Stimulated activated CD4-positive, alpha-beta T cell treated with anti-CD3 and anti-CD28 coated beads, Interleukin-15, amount 100 ng/mL, for 48 hours (primary cell): ENCODE measurements at places on chromosomes 3 and 15.

- no peak for DNase-seq
Measured at GRCh38 chr15:75059607-75060006, 36.2 kb downstream of the PPCDC start.

- no peak for DNase-seq
Measured at GRCh38 chr15:76795217-76795616, 109.9 kb downstream of the SCAPER start.

GRCh38 chr3:25266677-25267076 lies 161.4 kb upstream of the RARB start:
- no peak for DNase-seq

- no peak for DNase-seq
Measured at GRCh38 chr3:45640724-45641361, 46.3 kb downstream of the LIMD1 start.

- no peak for DNase-seq
Measured at GRCh38 chr3:31813197-31813596, 167.9 kb downstream of the OSBPL10 start.
